ENCODE measurements at places on chromosomes 1 and 21.
A peak's percentile ranks its signal among the peaks of the same experiment; 100 is the strongest.

DNA sequence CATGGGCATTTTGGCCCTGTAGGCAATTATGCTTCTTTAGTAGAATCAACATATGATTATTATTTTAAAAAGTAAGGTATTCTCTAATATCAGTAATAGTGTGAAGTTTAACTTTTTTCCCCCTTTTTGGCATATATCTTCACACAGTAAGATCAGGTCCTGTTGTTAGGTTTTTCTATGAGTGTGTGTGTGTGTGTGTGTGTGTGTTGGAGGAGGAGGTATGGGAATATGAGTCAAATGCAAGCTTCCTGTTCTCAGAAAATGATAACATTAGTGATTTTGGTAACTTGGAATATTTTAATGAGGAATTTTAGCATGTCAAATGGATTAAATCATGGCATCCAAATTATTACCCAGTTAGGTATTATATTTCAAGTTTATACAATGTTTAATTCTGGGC is 65.8 kb upstream of the BCL10 start:
- no peak for DNase-seq

GRCh38 chr1:158976219-158976618 is 33.5 kb upstream of the IFI16 start:
- DNase-seq = no peak

- no peak for DNase-seq
These were observed 2.0 kb upstream of the CAMTA1 start for GRCh38 chr1:6783221-6783620.

DNA sequence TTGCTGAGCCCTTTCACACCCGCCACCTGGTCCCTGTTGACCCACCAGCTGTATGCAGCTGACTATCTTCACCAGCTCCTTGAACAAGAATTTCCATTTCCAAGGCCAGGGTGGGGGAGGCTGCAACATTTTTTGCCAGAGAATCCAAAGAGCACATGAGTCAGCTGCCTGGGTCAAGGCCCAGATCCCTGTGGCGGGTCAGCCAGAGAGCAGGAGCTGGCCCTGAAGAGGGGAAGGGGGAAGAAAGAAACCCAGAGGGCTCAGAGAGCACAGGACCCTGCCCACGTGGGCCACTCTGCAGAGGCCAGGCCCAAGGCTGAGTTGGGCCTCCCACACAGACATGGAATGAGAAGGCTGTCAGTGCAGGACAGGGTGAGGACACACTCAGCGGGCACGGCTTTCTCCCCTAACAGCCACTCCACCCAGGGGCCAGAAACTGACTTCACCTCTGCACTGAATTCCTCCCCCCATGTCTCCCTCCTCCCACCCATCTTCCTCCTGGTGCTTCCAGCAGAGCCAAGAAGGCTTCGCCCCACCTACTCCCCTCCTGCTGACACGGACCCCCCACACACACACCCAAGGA is 28.9 kb downstream of the S100A6 start:
- DNase-seq = peak; percentile 53

- no peak for DNase-seq
These were observed 144.0 kb upstream of the CD34 start for GRCh38 chr1:208054911-208055379.

GRCh38 chr1:201013031-201013485 is 10.5 kb downstream of the KIF21B start:
- DNase-seq = no peak

DNA sequence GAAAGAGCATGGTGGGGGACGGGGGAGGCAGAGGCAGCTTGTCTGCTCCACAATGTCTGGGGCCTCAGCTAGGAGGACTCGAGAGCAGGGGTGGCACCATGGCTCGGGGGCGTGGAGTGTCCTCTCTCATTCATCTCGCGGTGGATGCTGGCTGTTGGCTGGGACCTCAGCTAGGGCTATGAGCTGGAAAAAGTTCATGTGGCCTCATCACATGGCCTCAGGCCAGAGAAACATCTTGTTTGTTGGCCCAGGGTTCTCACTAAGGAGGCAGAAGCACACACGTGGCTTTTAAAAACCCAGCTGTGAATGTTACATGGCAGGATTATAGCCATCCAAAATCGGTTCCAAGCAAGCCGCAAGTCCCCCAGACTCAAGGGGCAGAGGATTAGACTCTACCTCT is 6.2 kb upstream of the CENPS start:
- no peak for DNase-seq

DNA sequence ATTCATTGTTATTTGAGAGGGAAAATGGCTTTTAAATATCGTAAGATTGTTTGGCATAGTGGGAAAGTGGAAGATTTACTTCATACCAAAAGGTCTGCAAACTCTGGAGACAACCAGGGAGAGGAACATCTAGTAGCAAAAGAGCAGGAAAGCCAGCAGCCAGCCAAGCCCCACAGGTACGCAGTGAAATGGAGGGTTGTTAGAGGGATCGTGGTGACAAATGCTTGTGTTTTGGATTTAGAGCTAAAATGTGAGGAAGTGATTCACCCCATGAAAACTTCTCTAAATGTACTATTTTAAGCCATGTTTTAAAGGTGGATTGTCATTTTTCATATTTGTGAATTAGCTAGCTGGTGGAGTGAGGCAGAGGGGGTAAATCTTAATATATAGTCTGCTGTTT is 69.3 kb downstream of the RPS6KC1 start:
- no peak for DNase-seq

DNA sequence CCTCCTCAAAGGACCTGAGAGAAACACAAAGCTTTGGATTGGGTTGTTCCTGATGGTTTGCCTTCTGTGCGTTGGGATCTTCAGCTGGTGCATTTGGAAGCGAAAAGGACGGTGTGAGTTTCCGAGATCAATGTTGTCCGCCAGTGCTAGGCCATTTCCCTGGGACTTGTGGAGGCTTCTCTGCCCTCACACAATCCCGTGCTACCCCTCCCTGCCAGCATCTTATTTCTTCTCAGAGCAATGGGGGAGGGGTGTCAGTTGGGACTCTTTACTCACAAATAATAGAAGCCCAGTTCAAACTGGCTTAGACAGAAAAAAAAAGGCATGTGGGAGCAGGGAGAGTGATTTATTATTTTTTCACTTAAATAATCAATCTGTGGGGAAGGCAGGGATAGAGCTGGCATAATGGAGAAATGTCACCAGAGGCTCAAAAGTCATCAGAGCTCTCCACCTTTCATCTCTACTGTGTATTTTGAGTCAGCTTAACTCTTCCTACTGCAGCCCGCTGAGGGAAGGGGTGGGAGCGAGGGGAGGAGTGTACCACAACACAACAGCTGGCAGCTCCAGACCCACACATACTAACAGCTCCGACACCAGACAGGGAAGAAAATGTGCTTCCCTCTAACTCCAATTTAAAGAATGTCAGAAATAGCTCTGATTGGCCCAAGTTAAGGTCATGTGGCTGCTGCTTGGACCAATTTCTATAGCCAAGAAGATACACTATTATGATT is 22.4 kb downstream of the LY9 start:
- no peak for DNase-seq

DNA sequence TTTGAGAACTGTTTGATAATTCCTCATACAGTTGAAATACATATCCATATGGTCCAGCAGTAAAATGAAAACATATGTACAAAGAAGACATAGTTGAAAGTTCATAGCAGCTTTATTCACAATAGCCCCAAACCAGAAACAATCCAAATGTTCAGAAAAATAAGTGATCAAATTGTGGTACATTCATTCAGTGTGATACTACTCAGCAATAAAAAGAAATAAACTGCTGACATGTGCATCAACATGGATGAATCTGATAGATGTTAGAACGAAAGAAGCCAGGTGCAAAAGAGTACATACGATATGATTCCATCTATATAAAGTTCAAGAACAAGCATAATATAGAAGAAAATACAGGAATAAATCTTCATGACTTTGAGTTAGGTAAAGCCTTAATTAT is 77.2 kb downstream of the EVI5 start:
- DNase-seq = no peak

DNA sequence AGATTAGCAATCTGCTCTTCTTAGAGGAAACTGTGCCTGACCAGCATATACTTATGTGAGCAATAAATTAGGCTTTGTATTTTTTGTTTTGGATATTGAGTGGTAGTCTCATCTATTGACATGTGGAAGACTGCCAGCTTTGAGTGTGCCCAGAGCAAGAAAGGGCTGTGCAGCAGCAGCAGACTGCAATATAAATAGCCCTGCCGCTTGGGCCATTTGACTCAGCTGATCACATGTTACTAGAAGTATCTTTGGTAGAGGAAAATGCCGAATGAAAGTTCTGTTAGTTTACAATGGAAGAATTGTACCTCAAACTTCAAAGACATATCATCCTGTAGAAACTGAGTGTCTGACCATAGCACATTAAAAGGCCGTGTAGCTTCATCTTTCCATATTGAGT is 9.1 kb upstream of the PSMB2 start:
- no peak for DNase-seq

DNA sequence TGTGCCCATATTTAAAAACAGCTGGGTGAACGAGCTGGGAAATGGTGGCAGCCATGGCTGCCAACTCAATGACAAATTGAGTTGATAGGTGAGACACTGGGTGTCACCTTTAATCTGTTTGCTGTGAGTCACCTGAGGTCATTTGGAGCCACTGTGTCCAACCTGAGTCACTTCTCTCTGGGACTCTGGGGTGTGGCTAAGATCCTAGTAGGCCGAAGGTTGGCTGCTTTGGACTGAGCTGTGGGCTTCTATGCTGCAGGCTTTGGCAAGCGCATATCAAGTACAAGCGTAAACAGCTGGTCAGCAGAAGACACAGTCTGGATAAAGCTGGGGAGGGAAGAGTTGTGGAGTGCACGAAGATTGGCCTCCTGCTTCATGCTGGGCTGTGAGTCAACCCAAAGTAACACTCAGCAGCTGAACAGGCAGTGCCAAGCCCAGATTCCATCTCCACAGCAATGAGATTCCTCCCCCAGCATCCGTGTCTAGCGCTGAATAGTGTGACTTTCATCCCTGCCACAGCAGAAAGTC is 24.0 kb downstream of the TEX35 start:
- DNase-seq = peak; percentile 85

DNA sequence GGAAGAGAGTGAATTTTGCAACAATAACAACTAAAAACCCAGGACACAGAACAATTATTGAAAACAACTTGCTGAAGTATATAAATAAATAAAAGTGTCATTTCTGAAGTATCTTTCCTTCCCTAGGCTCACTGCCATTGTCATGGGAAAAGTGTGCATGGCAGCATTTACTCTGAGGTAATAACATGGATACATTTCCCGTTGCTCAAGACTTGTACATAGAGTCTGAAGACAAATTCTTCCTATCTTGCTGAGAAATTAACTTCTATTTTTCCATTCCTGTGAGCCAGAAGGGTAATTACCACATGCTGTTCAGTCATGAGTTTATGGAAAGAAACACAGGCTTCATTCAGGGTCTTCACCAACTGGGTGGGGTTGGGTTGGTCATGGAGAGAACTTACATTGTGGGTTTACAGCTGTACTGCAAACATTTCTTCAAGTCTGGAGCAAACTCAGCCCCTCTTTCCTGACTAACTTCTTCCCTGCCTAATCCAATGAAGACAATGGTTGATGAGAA is 32.2 kb downstream of the ST6GALNAC3 start:
- no peak for DNase-seq

- DNase-seq = no peak
These were observed 16.2 kb downstream of the ATP1A4 start for GRCh38 chr1:160167580-160167979.

DNA sequence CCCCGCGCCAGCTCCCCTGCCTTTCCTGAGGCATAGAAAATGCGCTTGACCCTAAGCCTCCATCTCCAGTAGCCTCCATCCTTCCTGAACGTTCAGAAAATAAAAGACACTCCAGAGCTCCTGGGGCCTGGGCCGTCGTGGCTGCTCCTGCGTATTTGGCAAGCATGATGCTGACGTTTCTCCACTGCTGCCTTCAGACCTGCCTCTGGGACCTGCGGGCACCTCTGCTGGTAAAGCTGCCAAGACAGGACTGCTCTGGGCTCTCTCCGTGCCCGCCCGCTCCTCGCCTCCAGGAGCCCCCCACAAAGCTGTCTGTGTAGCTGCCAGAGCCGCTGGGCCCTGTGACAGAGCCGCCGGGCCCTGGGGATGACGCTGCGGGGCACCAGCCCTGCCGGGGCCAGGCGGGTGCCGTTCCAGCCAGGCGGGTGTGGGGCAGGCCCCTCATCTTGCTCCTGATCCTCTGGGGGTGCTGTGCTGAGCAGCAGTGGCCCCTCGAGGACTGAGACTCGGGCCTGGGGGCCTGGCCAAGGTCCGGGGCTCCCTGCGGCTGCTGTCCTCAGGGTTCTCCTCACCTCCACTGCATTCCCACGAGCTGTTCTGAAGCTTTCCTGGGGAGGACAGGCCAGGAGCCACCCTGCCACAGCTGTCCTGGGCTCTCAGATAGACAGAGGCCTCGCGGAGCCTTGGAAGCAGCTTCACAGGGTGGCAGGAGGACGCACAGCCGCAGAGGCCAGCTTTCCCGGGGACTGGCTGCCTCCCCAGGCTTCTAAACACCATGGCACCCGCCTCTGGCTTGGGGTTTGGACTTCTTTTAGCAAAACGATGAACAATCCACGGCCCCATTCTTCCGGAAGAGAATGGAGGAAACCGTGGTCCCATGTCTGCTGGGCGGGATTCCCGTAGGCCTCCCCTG is 48.1 kb downstream of the MORN1 start:
- DNase-seq = no peak

DNA sequence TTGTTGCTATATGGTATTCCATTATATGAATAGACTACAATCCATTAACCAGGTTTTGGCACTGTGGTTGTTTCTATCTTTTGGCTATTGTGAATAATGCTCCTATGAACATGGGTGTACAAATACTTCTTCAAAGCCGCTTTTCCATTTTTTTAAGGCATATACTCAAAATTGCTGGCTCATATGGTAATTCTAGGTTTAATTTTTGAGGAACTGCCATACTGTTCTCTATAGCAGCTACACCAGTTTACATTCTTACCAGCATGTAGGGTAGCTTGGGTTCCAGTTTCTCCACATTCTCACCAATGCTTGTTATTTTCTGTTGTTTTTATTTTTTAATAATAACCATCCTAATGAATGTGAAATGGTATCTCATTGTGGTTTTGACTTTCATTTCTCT is 19.9 kb upstream of the AGO1 start:
- no peak for DNase-seq

GRCh38 chr1:242011894-242012660 is 13.2 kb upstream of the MAP1LC3C start:
- DNase-seq = no peak

DNA sequence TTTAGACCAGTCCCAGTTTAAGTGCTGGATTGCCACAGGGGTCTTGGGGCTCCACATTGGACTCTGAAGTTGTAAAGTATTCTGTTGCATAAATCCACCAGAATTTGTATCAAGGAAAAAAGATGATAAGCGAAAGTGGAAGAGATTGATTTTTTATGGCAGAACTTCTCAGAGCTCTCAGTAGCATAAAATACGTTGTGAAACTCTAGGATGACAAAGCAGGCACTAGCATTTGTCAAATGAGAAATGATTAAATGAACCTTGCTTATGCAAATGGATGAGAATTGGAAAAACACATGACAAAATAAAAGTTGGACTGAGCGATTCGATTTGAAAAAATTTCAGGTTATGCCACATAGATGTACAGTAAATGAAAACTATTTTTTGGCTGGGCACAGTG is 253.8 kb upstream of the RAB4A start:
- DNase-seq = no peak

DNA sequence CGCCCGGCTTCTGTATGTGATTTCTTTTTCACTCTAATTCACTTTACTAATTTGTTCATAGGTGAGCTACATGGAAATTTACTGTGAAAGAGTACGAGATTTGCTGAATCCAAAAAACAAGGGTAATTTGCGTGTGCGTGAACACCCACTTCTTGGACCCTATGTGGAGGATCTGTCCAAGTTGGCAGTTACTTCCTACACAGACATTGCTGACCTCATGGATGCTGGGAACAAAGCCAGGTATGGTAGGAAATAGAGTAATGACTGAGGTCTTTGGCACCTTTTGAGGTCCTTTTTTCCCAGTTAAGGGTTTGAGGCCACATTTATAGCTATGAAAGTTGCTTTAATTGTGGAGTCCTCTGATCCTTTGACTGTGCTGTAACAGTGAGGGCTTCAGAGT is 56.9 kb downstream of the KIF1B start:
- DNase-seq = no peak
